ENCODE measurements at places on chromosomes 12 and 14.

DNA sequence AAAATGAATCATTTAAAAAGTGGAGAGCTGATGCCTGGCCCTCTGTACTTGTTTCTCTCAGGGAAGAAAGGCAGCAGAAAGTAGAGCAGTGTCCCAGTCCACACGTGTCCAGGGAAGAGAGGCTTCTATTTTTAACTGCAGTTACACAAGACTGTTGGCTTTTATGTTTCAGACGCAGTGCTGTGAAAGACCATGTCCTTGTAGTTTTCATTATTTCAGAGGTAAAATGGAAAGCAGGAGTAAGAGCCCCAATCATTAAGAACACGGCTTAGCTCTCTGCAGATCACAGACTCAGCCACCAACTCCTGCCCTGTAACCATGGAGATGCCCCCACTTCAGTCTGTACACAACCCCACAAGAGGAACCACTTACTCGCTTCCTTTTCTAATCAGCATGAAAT, 336.3 kb downstream of the DAD1 start:
- no peak for DNase-seq

GRCh38 chr14:46198676-46199075, 452.9 kb downstream of the RPL10L start:
- no peak for DNase-seq

DNA sequence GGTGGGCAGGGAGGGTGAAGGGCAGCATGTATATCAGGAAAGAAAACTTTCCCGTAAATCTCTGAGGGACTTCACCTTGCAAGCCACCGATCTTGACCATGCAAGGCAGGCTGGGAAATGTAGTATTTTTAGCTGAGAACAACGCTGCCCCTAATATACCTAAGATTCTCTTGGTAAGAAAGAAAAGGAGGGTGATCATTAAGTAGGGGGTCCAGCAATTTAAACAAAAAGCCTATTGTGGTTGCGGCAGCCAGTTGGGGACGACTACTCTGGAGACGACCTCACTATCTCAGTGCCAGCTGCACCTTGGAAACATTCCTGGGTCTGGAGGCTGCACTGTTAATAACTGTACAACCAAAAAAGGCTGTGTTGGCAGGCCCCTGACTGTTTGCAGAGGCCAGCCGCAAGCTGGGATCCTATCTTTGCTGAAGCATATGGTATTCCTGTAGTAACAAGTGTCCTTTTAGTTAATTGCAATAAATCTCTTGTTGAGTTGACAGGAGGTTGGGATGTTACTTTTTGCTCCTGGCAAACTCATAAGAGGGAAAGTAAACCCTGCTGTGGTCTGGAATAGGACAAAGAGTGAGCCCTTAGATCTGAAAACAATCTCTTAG, 6.4 kb downstream of the APOLD1 start:
- DNase-seq: peak; percentile 71

DNA sequence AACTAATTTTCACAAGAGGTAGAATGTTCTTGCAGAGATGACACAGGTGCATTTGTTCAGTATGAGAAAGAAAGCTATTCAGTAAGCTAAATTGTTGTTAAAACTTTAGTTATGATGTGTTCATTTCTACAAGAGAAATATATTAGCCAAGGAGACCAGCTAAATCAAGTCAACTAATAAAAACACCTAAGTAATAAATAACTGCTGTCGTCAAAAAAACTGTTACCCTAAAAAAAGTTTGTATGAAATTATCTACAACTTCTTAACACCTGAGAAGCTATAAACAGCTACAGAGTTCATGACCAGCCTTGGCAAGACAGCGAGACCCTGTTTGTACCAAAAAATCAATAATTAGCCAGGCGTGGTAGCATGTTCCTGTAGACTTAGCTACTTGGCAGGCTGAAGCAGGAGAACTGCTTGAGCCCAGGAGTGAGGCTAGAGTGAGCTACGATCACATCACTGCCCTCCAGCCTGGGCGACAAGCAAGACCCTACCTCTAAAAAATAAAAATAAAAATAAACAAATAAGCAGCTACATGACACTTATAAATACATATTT, 67.6 kb upstream of the AP4S1 start:
- no peak for DNase-seq

GRCh38 chr14:36503771-36504741, 16.0 kb downstream of the NKX2-1 start:
- no peak for DNase-seq

DNA sequence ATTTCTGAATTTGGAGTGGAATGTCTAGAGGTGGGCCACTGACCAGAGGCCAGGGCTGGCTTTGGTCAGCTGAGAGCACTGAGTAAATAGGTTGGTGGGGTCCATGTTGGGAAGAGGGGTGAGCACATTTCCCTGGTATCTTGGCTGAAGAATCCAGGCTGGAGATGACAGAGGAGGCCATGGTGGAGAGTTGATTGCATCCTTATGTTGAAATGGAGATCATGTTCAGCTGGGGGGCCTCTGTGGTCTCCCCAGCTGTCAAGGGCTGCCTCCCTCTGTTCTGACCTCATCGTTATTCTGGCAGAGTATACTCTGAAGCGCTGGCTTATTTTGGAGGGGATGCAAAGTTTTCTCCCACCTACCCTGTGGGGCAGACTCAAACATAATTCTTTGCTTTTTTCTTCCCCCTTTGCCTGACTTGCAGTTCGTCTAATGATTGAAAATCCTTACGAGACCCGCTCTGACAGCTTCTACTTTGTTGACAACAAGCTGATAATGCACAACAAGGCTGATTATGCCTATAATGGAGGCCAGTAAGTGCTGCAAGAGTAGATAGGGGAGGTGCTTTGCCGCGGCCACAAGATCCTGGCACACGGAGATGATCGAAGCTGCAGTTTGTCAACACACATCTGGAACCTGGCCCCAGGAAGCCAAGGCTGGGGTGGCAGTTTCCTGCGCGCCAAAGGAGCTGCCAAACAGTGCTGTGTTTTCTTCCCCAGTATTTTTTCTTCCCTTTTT, 6.0 kb upstream of the ACADS start:
- no peak for DNase-seq

DNA sequence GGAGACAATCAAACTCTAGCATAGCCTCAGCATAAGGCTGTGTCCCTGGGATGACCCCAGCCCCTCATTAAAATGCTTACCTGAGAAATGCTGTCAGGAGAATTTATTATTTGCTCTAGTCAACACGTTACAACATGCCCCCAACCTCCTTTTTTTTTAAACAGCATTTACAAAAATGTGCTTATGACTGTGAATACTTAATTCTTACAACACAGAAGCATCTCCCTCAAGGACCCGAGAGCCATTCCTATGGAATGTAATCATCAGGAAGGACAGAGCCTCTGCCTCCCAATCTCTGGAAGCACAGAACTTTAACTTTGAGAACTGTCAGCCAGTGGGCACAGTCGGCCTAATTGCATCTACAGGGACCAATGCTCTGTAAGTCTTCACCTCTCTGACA, 136.6 kb upstream of the OVCH1 start:
- DNase-seq: no peak

GRCh38 chr14:92223025-92223424, 99.9 kb upstream of the SLC24A4 start:
- DNase-seq: no peak

GRCh38 chr12:92987846-92988621, 58.9 kb upstream of the EEA1 start:
- no peak for DNase-seq

GRCh38 chr14:74697011-74697410, 15.9 kb downstream of the AREL1 start:
- DNase-seq: no peak

- DNase-seq: no peak
These were observed 167.9 kb downstream of the FOXN3 start for GRCh38 chr14:89249065-89249695.

GRCh38 chr12:92561543-92561899, 141.3 kb upstream of the PLEKHG7 start:
- peak; percentile 98 for DNase-seq

GRCh38 chr12:130514149-130514551, 176.5 kb downstream of the PIWIL1 start:
- DNase-seq: no peak

DNA sequence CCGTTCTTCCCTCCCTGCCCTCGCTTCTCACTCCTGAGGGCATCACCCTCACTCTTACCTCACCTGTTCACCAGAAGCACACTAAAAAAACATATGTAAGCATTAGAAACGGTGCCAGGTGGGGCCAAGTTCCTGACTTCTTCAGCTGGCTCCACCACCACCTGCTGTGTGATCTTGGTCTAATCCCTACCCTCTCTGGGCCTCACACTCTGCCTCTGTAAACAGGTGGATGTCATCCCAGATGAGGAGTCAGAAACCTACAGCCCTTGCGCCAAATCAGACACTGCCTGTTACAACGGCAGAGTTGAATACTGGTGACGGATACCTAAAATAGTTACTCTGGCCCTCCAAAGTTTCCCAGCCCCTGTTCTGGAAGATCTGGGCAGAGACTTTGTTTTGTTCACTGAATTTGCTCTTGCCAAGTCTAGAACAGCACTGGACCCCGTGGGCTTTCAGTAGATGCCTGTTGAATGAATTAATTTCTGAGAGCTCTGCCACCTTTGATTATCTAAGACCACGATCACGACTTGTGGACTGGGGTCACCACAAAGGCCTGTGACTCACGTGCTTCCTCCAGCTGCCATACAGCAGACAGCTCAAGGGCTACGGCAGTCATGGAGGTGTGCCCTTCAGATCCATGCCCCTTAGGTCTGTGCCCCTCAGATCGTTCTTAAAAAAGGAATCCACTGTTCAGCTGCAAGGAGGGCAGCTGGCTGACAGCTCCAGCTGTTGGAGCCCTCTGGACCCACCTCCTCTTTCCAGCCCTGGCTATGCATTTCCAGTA, 71.9 kb downstream of the GSC start:
- DNase-seq: no peak

DNA sequence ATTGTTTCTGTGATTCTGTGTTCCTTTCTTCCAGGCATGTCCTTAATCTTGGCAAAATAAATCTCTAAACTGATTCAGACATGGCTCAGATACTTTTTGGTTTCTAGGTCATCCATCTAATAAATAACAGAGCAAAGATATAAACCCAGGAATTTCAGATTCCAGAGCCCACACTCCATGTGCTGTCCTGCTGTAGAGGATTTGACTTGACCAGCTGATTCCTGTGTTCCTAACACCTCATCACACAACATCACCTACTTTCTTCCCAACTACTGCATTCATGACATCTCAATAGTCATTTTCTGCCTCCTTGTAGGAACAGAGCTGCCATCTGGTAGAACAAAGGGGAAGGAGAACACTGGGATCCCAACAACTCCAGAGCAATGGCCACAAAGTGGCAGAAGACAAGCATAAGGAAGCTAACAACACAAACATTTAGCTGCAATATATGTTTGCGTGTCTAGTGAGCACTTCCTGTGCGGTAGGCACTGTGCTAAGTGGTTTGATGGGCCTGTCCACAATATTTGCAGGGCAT, 91.9 kb upstream of the OVCH1 start:
- no peak for DNase-seq

DNA sequence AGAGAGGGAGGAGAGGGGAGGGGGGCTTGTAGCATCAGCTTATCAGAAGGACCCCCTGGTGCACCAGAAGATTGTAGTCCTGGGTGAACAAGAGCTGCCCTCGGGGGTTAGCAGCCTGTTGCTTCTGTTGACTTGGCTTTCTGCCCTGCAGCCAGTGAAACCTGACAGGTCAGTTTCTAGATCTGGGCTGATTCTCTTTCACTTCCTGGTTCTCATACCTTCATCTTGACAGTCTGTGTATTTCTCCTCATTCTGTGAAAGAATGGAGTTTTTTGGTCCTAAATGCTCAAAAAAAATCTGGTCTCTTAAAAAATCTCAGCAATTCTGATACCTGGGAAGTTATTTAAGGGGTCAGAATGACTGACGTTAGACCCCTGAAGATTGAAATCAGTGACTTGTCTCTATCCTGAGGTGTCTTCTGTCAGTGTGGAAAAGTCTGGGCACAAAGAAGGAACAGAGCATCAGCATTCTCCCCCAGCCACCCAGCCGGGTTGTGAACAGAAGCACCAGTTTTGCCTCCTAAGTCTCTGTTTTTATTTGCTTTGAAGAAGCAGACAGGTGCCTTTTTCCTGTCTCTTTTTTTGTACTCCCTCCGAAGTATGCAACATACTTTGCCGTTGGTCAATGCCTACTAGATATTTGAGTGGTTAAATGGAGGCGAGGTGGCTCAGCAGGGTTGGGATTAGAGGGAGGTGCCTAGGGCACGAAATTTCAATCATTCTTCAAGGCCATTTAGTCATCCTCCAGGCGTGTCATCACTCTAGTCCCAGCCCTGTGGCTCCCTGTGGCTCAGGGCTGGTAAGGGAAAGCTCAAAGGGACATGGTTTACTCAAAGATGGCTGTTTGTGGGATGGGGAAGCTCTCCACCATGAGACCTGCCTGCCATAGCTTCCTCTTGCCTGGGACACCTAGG, 24.0 kb downstream of the TTC9 start:
- no peak for DNase-seq
